ENCODE measurements at places on chromosomes 11 and 22. TPM values are rescaled to one million over a fixed set of nuclear protein-coding genes. Genes with fewer than 3 reads are reported as not detected.

CHRM4 gene
- not detected for total RNA-seq

TMEM86A gene
- total RNA-seq = 0.78 TPM

BRSK2 gene
- not detected for total RNA-seq

KCNQ1 gene
- not detected for total RNA-seq

POU2AF1 gene
- total RNA-seq = not detected

GAL3ST1 gene
- not detected for total RNA-seq
